Activated naive CD4-positive, alpha-beta T cell (primary cell): ENCODE measurements at places on chromosomes 7 and 10.
A peak's percentile ranks its signal among the peaks of the same experiment; 100 is the strongest.

GRCh38 chr7:64885520-64886240 is 17.4 kb upstream of the ZNF273 start:
- DNase-seq, result no peak

DNA sequence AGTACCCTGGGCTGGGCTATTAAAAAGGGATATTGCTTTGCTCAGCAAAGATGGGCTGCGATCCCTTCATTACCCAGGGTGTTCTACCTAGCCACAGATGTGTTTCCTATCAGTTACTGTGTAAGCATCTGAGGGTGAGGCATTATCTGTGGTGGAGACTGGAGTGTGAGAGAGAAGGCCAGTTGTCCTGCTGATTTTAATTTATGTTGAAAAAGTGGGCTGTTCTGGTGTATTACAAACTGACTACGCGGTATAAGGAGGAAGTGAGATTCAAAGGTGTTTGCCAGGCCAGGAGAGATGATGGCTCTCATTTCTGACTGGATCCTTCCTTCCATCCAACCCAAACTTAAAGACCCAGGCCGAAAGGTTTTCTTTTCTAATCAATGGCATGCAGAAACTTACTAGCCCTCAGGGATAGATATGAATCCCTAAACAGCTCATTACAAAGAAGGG is 7.6 kb downstream of the TCF7L2 start:
- DNase-seq, result no peak

- DNase-seq, result no peak
These were observed 254.6 kb downstream of the OTUD1 start for GRCh38 chr10:23693501-23693901.

DNA sequence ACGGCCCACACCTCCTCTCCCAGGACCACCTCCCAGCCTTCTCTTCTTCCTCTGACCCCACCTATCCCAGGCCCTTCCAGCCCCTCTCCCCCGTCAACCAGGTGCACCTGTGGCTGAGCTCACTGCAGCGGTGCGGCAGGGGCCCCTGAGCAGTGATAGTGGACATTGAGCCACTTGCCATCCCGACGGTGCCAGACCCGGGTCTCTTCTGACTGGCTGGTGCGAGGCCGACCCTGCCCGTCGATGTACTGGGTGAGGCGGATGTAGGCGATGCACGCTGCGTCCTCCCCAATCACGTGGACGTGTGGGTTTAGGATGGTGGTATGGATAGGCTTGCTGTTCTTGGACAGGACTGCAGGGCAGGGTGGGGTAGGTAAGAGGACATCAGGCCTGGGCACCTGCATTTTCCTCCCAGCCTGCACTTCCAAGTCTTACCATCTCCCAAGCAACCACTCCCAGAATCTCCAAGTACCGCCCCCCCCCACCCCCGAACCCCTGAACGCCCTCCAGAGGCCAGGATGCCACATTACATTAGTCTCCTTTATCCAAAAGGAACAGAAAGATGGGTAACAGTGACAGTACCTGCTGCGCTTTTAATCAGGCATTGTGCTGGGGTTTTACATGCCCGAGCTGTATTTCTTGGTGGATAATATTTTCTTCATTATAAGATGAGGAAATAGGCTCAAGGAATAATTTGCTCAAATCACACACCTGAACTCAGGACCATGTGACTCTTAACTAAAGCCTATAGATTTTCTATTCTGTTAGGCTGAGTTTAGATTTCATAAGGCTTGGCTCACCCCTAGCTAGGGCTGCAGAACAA is 3.7 kb upstream of the NDST2 start:
- no peak for DNase-seq

- no peak for DNase-seq
These were observed 10.7 kb downstream of the TSPAN14 start for GRCh38 chr10:80464557-80465450.

- DNase-seq, result no peak
These were observed 25.9 kb upstream of the GALNT11 start for GRCh38 chr7:151999424-152000090.

GRCh38 chr7:69800495-69800894 is 202.2 kb downstream of the AUTS2 start:
- DNase-seq, result no peak

DNA sequence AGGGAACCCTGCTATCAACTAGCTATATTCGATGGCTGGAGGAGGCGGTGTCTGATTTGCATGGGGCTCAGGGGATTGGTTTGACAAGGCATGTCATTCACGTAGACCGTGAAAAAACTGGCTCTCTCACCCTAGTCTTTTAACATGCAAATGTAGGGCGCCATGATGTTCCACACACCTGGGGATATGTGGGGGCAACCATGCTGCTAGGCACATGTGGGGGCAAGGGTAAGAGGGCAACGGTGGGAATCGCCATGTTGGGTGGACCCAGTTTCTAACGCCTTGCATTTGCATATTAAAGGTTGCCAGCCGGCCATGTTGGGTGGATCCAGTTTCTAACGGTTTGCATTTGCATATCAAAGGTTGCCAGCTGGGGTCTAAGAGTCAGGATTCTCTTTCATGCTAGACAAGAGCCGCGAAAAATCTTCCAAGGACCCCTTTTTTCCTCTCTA is 419.2 kb upstream of the NFE2L3 start:
- no peak for DNase-seq

GRCh38 chr10:88880282-88881076 is 434 bp downstream of the STAMBPL1 start:
- DNase-seq, result peak; percentile 67

DNA sequence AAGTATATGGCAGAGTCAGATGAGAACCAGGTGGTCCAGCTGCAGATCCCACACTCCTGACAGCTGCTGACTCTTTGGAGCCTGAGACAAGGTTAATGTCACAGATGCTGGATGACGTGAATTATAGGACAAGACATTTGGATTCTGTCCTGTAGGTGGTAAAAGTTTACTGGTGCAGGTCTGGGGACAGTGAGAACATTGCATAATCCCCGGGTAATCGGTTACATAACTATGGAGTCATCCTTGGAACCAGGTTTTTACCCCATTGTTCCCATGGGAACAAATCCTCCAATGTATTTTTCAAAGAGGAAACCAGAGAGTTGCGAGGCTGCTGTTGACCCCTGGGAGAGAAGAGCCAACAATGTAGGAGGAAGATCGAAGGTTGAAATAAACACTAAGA is 27.5 kb upstream of the ZCCHC24 start:
- DNase-seq, result no peak

- DNase-seq, result no peak
These were observed 113.9 kb downstream of the MGMT start for GRCh38 chr10:129580901-129581300.

DNA sequence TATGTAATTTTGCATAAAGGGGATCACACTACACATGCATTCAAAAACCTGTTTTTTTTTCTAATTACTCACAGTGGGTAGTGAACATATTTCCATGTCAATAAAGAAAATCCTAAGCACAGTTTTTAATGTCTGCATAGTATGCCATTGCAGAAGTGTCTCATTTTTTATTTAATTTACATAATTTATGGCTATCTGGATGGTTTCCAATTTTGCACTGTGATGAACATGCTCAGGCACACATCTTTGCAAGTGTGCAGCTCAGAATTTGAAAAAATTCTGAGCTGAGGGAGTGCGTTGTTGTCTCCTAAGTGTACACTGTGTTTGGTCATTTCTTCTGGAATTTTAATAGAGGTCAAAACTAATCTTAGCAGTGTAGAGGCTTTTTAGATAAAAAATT is 2.2 kb downstream of the NPFFR1 start:
- DNase-seq, result no peak

- no peak for DNase-seq
These were observed 27.1 kb downstream of the BTBD16 start for GRCh38 chr10:122298206-122298597.

DNA sequence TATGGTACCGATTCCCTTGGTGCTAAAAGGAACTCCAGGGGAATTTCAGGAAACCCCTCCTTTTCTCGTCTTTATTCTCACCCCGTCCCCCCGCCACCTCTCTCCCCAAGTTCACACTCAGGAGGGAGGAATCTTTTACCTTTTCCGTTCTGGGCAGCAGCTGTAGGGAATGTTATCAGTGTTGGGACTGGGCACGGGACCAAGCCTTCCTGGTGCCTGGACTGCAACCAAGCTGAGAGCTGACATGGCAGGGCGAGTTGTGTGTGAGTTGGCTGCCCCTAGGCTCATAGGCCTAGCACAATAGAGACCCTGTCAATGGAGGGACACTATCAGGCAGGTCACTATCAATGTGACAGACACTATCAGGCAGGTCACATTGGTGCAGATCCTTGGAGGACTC is 121.4 kb downstream of the TCF7L2 start:
- DNase-seq, result no peak

DNA sequence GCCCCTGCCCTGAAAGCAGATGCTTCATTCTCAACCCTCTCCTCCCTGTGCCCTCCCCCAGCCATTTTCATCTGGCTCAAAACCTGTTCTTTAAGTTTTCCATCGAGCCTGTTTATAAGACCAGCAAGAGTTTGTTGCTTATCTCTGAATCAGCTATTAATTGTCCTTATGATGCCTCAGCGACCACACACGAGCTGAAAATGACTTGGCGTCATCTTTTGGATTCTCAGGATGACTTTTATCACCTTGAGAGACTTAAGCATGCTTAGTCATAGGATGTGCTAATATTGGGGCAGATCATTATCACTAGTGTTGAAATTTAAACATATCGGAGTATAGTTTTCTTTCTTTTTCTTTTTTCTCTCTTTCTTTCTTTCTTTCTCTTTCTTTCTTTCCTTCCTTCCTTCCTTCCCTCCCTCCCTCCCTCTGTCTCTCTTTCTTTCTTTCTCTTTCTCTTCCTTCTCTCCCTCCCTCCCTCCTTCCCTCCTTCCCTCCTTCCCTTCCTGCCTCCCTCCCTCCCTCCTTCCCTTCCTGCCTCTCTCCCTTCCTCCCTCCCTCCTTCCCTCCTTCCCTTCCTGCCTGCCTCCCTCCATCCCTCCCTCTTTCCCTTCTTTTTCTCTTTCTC is 184.5 kb downstream of the PHTF2 start:
- no peak for DNase-seq

- no peak for DNase-seq
These were observed 57.8 kb downstream of the PHYHIPL start for GRCh38 chr10:59234194-59234593.

- no peak for DNase-seq
These were observed 6.3 kb downstream of the KIAA1217 start for GRCh38 chr10:24215196-24215595.

DNA sequence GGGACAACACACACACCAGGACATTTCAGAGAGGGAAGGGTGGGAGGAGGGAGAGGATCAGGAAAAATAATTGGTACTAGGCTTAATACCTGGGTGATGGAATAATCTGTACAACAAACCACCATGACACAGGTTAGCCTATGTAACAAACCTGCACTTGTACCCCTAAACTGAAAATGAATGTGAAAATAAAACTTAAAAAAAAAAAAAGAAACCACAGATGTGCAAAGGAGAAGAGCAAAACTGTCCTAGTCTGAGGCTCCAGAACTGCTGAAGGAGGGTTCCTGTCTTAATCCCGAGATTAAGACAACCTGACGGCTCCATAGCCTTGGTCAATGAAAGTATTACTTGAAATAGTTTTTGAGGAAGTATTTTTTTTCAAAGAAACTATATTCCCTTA is 423.0 kb downstream of the NEBL start:
- DNase-seq, result no peak

GRCh38 chr10:63703113-63703670 is 182.0 kb downstream of the REEP3 start:
- no peak for DNase-seq

- no peak for DNase-seq
These were observed 70.7 kb downstream of the PROSER2 start for GRCh38 chr10:11893749-11894278.

GRCh38 chr10:103828107-103828506 is 27.3 kb downstream of the SH3PXD2A start:
- DNase-seq, result no peak

DNA sequence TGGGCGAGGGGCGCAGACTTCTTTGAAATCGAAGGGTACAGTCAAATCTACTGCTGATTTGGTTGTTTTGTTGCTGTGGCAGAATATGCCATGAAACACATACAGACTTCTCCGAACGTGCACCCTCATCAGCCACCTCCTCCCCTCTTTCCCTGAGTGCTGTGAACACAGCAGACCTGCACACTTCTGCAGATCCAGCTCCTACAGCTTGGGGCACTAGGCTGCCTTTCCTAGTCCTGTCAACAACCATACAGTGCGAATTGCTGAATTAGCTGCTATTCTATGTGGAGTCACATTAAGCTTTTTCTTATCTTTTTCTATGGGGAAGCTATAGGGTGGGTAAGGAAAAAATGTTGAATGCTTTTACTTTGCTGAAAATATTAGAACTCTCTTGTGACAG is 57.5 kb downstream of the COL17A1 start:
- no peak for DNase-seq

GRCh38 chr7:71350680-71351079 is 218.7 kb downstream of the GALNT17 start:
- DNase-seq, result no peak

DNA sequence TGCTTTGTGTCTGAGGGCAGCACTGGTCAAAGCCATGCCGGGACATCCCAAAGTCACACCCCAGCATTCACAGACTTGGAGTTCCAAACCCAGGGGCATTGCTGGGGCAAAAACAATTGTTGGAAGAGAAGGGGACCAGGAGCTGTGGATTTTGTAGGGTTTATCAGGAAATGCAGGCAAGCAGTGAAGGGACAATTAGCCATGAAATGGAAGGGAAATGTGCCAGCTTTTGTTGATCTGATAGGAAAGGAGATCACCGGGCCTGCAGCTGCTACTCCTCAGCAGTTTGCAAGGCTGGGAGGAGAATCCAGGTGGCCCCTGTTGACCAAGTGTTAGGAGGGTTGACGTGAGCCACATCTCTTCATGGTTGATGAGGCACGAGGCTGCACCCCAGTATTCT is 2.5 kb upstream of the BRI3 start:
- no peak for DNase-seq

- no peak for DNase-seq
These were observed 165.7 kb downstream of the C7orf25 start for GRCh38 chr7:42746214-42746613.

- DNase-seq, result no peak
These were observed 621.2 kb downstream of the SDK1 start for GRCh38 chr7:3922175-3922635.

- DNase-seq, result no peak
These were observed 243.0 kb downstream of the POLR1F start for GRCh38 chr7:19465861-19466260.

DNA sequence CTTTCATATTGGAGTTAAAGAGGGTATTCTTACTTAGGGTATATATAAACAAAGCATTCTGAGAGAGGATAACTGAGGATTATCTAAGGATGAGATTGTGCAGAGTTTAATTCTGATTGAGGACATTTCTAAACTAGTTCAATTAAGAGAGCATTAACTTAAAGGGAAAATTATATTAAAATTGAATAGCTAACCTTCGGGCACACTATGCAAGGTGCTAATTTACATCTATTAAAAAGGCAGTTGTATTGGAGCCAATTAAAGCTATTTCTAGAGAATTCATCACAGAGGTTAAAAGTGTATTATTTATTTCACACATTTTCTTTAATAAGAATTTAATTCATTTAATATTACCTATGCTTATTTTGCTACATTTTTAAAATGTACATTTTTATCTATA is 17.0 kb upstream of the PIK3CG start:
- DNase-seq, result no peak

DNA sequence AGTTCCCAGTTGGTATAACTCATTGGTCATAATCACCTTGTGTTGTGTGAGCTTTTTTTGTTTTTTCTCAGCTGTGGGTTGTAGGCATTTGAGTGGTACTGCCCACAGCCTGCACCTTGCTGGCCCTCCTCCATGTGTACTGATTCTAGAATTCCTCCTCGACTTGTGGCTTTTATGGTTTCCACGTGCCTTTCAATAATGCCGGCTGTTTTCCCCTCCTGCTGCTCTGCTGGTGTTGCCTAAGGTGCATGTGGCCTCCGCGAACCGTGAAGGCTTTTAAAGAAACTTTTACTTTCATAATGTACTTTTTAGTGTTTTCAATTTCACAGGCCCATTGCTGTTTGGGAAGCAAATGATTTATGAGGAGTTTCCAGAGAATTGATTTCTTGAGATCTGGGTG is 518.0 kb downstream of the REEP3 start:
- no peak for DNase-seq
